CD4-positive, alpha-beta T cell treated with Interferon gamma for 1 hour (primary cell): ENCODE measurements at places on chromosomes 6 and 20.

DNA sequence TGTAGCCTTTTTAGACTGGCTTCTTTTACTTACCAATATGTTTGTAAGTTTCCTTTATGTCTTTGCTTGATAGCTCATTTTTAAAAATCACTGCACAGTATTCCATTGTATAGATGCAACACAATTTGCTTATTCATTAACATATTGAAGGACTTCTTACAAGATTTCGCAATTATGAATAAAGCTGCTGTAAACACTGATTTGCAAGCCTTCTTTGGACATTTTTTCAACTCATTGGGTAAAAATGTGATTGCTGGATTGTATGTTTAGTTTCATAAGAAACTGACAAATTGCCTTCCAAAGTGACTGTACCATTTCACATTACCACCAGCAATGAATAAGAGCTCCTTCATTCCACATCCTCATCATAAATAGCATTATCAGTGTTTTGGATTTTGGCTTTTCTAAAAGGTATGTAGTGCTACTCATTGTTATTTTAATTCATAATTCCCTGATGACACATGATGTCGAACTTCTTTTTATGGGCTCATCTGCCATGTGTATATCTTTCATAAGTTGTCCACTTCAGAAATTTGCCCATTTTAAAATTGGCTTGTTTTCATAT is 80.7 kb downstream of the TFAP2B start:
- no peak for DNase-seq

DNA sequence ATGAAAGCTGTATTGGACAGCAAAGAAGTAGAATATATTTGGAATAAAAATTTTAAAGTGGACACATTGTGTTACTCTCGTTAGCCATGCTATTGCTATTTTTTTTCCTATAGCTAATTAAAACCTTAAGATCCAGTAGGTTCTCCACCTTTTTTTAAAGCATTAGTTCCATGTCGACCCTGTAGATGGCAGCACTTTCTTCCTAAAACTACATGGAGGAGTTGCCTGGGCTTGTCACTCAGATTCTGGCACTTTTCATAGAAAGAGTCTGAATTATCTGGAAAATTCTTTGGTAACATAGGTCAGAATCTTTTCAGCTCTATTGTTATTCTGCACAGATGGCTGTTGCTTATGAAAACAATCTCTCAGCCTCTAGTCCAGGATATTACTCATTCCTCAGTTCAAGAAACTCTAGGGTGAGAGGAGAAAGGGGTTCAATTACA is 42.0 kb upstream of the ESR1 start:
- DNase-seq = no peak

DNA sequence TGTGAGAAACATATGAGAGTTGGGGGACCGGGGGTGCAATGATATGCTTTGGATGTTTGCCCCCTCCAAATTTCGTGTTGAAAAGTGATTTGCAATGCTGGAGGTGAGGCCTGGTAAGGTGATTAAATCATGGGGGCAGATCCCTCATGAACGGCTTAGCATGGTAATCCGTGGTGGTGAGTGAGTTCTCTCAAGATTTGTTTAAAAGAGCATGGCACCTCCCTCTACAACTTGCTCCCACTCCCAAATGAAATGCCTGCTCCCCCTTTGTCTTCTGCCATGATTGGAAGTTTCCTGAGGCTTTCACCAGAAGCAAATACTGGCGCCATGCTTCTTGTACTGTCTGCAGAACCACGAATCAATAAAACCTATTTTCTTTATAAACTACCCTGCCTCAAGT is 2.5 kb downstream of the DEK start:
- DNase-seq = no peak

DNA sequence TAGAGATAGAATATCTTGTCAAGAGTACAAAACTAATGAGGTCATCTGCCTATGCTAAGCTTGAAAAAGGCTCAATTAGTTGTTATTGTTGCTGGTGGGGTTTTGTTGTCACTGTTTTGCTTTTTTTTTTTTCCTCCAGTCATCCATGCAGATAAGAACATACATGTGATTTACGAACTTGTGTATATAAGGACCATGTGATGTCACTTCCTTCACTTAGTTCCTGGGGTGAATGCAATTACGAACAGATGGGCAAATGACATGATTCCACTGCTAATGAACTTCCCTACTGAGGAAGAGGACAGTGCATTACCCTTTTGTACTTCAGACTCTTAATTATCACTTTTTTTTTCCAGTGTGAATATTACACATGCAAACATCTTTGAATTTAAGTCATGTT is 1175.3 kb upstream of the GJE1 start:
- DNase-seq = no peak

GRCh38 chr6:164396071-164397047 is 913.0 kb downstream of the C6orf118 start:
- DNase-seq = no peak
